ENCODE measurements at places on chromosomes 6 and 20.
A peak's percentile ranks its signal among the peaks of the same experiment; 100 is the strongest.

- DNase-seq = no peak
These were observed 222.5 kb downstream of the FRK start for GRCh38 chr6:115838216-115838615.

- no peak for DNase-seq
These were observed 10.9 kb upstream of the E2F1 start for GRCh38 chr20:33697129-33697528.

DNA sequence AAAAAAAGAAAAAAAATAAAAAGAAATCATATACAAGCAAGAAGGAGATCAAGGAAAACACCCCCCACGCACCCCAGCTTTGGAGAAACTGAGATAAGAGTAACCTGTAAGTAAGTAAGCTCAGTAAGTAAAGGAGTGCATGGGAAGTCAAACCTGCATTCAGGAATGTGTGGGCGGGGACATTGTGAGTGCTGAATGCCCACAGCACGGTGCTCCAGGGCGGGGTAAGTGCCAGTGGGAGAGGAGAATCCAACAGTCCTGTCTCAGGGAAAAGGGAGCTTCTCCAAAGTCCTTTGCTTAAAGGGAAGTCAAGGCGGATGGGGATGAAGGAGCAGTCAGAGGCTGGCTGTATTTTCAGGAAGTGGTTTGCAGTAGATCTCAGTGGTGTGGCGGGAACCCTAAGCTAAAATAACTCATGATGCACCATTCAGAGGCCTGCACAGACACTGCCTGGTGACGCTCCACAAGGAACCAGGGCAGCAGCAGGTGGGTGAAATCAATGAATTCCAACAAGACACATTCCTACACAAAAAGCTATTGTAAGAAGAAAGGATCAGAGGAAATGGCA is 368.0 kb downstream of the QKI start:
- no peak for DNase-seq

DNA sequence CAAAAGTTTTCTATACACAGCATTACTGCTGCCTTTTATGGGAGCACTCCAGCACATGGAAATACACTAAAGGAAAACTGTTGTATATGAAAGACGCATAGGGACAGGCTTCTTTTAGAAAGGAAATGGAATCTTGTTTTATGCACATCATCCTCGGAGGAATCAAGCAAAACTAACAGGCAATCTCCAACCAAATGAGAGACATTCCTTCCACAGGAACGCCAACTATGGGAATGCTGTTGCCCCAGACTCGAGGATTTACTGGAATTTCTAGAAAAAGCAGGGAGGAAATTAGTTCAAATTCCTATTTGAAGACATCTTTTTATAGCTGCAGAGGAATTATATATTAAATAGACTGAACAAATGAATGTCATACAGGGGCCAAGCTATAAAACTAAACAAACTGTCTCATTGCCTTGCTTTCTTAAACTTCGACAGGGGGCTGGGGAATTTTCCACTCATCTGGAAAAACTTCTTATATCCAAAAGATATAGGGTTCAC is 52.2 kb downstream of the LYRM4 start:
- no peak for DNase-seq

GRCh38 chr6:164337024-164337924 is 922.8 kb downstream of the QKI start:
- DNase-seq = no peak

GRCh38 chr6:13834790-13835189 is 20.4 kb upstream of the MCUR1 start:
- no peak for DNase-seq

- DNase-seq = no peak
These were observed 119.1 kb upstream of the ADGRF1 start for GRCh38 chr6:47161176-47161687.

- DNase-seq = no peak
These were observed 3.5 kb downstream of the C20orf204 start for GRCh38 chr20:64039293-64040160.

- no peak for DNase-seq
These were observed 11.2 kb downstream of the BAG2 start for GRCh38 chr6:57183336-57183735.

DNA sequence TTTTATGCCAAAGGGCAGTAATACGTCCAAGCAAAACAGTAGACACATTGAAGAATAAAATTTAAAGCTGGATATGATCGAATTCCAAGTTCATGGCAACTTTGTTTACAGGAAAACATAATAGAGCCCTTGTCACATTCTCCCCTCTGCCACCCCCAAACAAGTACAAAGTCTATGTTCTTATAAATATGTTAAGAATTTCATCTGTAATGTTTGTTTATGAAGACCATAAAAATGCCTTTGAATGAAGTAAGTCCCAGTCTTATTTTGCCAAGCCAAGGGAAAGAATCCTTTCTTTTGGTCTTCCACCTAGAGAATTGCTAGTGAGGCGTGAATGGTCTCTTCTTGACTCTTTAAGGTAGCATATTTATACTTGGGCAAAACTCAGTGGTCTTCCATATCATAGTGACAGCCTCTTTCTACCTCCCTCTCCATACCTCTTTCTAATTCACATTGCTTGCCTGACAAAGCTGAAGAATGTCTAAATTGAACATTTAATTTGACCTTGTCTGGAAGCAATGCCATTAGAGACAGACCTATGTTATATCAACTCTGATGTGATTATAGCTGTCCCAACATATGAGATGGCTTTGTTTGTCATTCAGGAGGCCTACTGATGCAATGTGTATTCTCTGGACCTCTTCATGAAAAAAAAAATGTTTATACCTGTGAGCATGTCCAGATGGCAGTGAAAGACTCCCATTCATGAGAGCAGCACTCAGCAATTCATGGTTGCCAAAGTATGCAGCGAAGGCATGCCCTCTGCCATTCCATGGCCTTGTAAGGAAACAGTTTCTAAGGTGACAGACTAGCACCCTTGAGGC is 70.6 kb upstream of the CCN2 start:
- DNase-seq = no peak

DNA sequence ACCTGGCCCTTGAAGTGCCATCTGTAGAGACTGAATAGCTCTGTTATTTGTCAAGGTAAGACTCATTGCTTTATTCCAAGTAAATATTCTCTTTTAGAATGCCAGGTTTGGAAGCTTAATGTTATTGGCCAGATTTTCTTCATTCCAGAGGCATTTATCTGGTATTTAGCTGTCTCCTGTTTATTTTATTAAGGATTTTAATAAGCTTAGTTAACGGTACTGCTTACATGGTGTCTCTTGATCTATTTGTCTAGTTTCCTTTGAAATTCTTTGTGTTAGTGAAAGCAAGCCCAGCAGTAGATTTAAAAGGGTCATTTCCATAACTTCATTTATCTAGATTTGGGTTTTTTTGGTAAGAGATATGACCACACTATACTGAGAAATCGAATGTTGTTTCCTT is 7.7 kb downstream of the RALY start:
- DNase-seq = no peak

- no peak for DNase-seq
These were observed 4.3 kb downstream of the LRFN2 start for GRCh38 chr6:40582892-40583291.

DNA sequence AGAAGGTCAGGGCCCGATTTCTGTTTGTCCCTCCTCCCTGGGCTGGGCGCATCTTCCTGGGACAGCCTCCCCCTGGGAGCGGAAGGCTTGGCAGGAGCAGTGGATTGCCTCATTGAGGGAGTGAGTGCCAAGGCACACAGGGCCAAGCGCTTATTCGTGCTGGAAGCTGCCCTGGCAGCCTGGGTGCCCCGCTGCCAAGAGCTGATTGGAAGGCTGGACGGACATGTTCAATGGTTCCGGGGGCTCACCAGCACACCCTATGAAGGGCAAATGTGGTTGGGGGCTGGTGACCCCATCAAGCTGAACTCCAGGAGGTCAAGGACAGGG is 10.3 kb upstream of the ZNF831 start:
- DNase-seq = peak; percentile 58

DNA sequence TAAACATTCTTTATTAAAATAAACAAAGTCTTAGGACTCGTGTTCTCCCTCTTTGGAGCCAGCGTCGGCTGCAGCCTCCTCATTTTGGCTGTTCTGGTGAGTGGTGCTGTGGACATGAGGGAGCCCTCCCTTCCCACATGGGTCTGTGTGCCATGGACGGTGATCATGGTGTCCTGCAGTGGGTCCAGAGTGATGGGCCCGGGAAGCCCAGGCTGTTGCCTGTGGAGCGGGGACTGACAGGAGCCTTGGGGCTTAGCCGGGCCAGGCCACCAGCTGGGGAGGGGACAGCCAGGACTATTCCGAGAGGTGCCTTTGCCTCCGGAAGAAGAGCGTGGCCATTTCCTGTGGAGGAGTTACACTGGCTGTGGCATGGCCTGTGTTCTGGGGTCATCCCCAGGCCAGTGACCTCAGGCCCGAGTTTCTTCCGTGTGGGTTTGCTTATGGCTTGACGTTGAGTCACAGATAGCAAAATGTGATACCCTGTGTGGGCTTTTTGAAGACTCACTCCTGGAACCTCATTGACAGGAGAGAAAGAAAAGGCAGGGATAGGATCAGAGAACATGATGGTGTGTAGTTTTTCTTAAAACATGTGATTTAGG is 153.4 kb downstream of the DTNBP1 start:
- no peak for DNase-seq

- DNase-seq = no peak
These were observed 24.8 kb upstream of the SPDEF start for GRCh38 chr6:34580707-34581560.

- DNase-seq = no peak
These were observed 347.1 kb upstream of the MANEA start for GRCh38 chr6:95230071-95230740.

GRCh38 chr20:31494131-31494530 is 19.0 kb downstream of the REM1 start:
- DNase-seq = no peak

DNA sequence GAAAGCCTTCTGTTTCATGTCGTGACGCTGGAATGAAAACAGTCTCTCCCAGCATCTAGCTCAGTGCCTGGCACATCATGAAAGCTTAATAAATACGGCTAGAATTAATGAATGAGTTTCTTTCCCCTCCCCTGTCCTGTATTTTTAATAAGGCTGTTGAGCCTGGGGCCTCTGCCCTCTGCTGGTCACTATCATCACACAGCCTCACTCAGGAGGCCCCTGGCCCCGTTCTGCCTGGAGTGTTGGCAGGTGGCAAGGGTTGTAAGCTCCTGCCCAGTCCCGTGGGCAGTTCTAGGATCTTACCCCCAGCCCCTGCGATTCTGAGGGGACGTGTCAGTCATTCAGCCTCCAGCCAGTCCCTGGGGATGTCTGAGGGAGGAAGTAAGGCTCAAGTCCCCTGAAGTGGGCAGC is 41.4 kb downstream of the PHACTR3 start:
- DNase-seq = no peak

- peak; percentile 74 for DNase-seq
These were observed 30.0 kb upstream of the ZNF217 start for GRCh38 chr20:53623454-53624211.

GRCh38 chr20:38838326-38838725 is 32.8 kb downstream of the PPP1R16B start:
- DNase-seq = no peak

GRCh38 chr6:45772886-45773495 is 242.7 kb downstream of the CLIC5 start:
- no peak for DNase-seq

GRCh38 chr6:46876126-46876525 is 45.6 kb downstream of the ADGRF5 start:
- DNase-seq = peak; percentile 30

DNA sequence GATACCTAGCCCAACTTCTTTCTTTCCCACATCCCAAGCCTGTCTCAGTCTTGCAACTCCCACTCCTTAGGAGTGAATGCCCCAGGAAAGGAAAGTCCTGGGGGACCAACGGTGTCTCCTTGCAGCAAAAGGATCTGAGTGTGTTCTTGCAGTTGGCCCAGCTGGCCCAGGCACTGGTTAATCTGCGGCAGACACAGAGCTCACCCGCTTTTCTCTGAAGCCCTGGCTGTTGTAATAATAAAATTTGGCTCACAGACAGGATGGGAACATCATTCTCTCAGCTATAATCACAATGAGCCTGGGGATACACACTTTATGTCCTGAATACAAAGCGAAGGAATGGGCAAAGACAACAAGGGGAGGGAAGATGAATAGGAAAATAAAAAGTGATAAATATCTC is 287.0 kb upstream of the PRND start:
- no peak for DNase-seq

DNA sequence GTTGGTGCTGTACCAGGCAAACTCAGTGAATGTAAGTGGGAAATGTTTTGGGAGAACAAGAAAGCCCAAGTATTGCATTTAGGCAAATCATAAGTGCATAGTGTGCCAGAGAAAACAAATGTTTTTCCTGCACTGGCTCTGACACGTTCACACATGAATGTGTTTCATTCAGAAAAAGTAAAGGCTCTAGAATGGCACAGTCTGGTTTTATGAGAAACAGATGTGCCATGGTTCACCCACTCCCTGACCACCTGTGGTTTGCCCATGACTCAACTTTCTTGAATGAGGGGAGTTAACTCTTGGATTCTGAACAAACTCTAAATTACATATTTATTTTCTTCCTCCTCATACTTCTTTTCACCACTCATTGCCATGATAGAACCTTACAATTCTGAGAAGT is 126.9 kb downstream of the KCNQ5 start:
- DNase-seq = no peak

GRCh38 chr6:25366903-25367545 is 87.8 kb downstream of the CARMIL1 start:
- DNase-seq = no peak

DNA sequence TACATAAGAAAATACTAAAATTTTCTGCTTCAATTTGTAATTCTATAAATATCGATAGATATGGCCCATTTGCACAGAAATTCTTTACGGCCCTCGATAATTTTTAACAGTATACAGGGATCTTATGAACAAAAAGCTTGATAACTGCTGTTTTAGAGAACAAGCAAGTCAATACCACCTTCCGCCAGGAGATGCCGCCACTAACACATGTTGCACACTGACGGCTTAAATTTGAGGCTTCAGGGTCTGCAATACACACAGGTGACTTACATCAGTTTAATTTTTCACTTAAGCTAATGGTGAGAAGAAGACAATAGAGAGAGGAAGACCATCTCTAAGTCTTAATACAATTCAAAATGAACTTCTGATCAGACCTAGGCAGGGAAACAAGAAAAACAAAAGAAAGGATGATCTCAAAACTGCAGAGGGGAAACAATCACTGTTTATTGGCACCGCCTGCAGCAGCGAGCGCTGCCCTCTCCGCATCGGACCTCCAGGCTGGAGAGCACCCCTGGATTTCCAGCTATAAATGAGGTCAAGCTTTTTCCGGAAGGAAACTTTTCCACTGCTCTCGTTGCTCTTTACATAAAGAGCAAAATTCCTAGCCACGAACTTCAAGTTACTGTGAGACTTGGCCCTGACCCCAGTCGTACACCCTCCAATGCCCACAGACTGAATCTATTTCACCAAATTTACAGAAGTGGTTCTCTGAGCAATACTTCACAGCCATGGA is 53.9 kb downstream of the OTOR start:
- peak; percentile 61 for DNase-seq

- DNase-seq = no peak
These were observed 61.4 kb downstream of the TXLNB start for GRCh38 chr6:139230391-139230840.

GRCh38 chr20:20824924-20825584 is 112.6 kb upstream of the RALGAPA2 start:
- DNase-seq = peak; percentile 58

GRCh38 chr6:105875974-105876640 is 210.0 kb upstream of the PRDM1 start:
- no peak for DNase-seq

GRCh38 chr6:121523628-121524027 is 88.2 kb downstream of the GJA1 start:
- no peak for DNase-seq
